ENCODE measurements at places on chromosomes 2 and 18. TPM values are rescaled to one million over a fixed set of nuclear protein-coding genes. Genes with fewer than 3 reads are reported as not detected.

Gene VSNL1
- total RNA-seq, result 0.28 TPM

DNA sequence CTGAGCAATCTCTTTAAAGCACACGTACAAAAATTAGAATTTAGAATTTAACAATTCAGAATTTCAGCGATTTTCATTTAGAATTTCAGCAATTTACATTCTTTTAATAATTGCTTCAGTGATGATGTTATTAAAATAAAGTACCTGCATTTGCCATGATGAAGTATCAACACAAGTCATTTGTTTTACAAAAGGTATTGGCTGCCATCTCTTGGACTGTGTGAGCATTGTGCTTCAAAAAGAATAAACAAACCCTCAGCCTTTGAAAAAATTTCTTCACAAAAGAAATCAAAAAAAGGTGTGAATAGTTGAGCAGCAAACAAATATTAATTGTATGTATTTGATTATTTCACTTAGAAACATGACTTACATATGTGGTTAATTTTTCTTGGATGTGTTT lies 27.1 kb upstream of the ZC3H15 start:
- no peaks in the 10 kb centered on the region for H3K4me1 ChIP-seq
- H3K4me3 ChIP-seq, result no peak overlapping the region
- H3K27ac ChIP-seq, result no peak overlapping the region
- H3K27me3 ChIP-seq, result no peaks in the 10 kb centered on the region

GRCh38 chr18:42095732-42096377 lies 140.8 kb downstream of the PIK3C3 start:
- no peaks in the 10 kb centered on the region for H3K27me3 ChIP-seq
- no peak for DNase-seq
- no peaks in the 10 kb centered on the region for H3K36me3 ChIP-seq
- no peak overlapping the region for H3K4me3 ChIP-seq
- no peak overlapping the region for H3K27ac ChIP-seq

Gene PAX8
- total RNA-seq, result 0.28 TPM

All from IMR-90 (cell line).